Smooth muscle cell of the pulmonary artery (primary cell): ENCODE measurements at places on chromosomes 6 and 20. TPM values are rescaled to one million over a fixed set of nuclear protein-coding genes. Genes with fewer than 3 reads are reported as not detected.

The FOXS1 gene
- 20.6 and 23.1 TPM in 2 replicates for total RNA-seq

The STX11 gene
- total RNA-seq: 0.85 and 1.6 TPM in 2 replicates

The MRS2 gene
- total RNA-seq: 15.3 and 20.8 TPM in 2 replicates

The SYCP2 gene
- 0.36 and 1.2 TPM in 2 replicates for total RNA-seq

The IPCEF1 gene
- 0.07 TPM in 1 of 2 replicates, not detected in the other for total RNA-seq

The GGTLC1 gene
- not detected in 2 replicates for total RNA-seq

The PAK5 gene
- total RNA-seq: 0.03 TPM in 1 of 2 replicates, not detected in the other

The SMPDL3A gene
- 8.4 and 14.0 TPM in 2 replicates for total RNA-seq

The SSTR4 gene
- total RNA-seq: 0.07 TPM in 1 of 2 replicates, not detected in the other

The HLA-DPA1 gene
- total RNA-seq: 0.17 and 3.8 TPM in 2 replicates

The TFAP2C gene
- total RNA-seq: not detected in 2 replicates

The HTR1E gene
- 0.03 TPM in 1 of 2 replicates, not detected in the other for total RNA-seq

The HLA-DOA gene
- total RNA-seq: 2.1 TPM in 1 of 2 replicates, not detected in the other

The NHLRC1 gene
- 2.6 and 2.9 TPM in 2 replicates for total RNA-seq

The CD24 gene
- total RNA-seq: 0.85 and 3.3 TPM in 2 replicates

The CST5 gene
- not detected in 2 replicates for total RNA-seq

The OR2B6 gene
- 0.07 TPM in 1 of 2 replicates, not detected in the other for total RNA-seq

The TPBG gene
- 69.5 and 138 TPM in 2 replicates for total RNA-seq

The EDN3 gene
- total RNA-seq: not detected in 2 replicates
